ENCODE measurements at places on chromosomes 11 and 22.

DNA sequence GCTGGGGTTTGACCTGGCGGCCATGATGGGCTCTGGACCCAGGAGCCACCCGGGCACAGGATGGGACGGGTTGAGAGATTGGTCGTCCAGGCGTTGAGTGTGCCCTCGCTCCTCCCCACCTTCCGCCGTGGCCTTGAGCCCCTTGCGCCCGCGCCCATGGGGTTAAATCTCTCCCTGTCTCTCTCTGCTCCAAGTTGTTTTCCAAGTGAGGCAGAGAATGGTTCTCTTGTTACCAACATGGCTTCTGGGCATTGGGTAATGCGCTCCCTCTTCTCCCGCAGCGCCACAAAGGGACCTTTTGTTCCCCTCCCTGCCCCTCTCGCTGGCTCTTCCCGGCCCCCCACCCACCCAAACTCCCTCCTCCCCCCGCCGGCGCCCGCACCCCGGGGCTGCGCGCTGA, 18.8 kb upstream of the PICK1 start:
- DNase-seq, result no peak

DNA sequence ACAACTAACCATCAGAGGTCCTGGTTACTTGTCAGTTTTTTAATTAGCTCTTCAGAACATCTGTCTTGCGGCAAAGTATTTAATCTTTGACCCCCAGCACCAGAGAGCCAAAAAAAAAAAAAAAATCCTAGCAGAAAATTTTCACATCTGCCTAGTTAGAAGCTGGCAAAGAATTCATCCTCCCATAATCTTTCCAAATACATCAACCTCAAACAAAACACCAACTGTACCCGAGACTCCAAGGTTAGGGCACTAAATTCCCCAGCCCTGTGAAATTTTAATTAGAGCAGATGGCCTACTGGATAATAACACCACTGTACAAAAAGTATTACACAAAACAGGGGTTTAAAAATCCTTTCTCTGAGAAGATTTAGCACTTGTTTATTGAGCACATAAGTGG, 55.7 kb downstream of the RAB38 start:
- no peak for DNase-seq

DNA sequence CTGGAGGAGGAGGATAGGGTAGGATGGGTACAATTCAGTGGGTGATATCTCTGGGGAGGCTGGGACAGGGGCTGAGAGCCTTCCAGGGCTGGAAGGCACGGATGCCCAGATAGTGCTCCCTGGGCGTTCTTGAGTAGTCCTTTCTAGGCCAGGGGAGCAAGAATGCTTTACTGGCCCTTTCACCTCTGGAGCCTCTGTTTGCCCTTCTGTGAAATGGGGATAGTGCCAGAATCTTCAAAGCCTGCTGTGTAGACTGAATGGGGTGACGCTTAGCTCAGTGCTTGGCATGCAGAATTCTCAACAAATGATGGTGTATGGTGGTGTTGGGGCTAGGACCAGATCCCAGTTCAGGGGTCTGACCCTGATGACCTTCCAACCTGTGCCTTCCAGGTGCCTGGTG, 7.7 kb downstream of the MTFP1 start:
- DNase-seq, result no peak

DNA sequence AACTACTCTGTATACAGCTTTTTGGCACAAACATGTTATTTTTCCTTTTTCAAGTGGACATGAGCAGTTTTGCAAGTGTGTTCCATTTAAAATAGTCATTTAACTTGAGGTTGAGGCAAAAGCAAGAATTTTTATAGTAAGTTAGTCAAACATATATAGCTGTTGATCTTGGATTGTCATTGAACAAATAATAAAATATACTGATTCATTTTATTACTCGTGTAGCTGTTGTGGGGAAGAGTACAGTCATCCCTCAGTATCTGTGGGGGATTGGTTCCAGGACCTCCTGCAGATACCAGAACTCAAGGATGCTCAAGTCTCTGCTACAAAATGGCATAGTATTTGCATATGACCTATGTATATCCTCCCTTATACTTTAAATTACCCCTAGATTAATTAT, 45.3 kb downstream of the EXT2 start:
- DNase-seq, result no peak

DNA sequence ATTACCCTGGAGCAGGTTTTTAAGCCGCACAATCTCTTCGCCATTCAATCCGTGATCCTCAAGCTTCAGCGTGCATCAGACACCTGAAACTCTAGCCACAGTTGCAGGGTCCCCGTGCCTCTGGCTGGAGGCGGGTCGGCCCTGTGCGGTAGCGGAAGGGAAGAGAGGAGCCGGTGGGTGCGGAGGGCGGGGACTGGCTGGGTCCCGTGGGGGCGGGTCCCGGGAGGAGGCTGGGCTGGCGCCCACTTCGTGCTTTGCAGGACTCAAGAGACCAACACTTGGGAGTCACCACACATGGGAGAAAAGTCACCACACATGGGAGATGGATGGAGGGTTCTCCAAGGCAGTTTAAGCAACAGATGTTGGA, 772 bp downstream of the C22orf15 start:
- DNase-seq, result no peak

GRCh38 chr22:22021162-22021750, 38.7 kb upstream of the TOP3B start:
- DNase-seq, result no peak

DNA sequence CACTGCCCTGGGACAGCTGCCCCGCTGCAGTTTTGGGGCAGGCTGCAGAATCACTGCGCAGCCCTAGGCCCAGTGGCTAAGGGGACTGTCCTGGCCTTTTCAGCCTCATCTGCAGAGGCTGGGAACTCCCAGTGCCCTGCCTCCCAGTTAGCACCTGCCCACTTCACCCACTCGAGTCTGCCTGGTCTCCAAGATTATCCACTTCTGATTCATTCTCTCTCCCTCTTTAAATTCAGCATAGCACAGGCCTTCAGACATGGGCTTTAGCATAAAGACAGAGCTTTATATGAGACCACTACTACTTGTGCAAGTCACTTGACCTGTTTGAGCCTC, 8.9 kb downstream of the DAGLA start:
- no peak for DNase-seq

DNA sequence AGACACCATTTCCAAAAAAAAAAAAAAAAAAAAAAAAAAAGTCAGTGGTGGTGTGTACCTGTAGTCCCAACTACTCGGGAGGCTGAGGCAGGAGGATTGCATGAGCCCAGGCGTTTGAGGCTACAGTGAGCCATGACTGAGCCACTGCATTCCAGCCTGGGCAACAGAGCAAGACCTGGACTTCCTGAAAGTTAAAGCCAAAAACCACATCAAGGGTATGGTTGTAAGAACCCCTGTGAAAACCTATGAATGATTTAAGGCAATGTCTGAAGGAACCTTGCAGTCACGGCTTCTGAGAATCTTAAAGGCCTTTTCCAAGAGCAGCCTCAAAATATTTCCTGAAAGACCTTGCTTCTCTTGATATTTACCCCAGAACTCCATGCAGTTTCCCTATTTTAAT, 30.5 kb upstream of the MSANTD2 start:
- no peak for DNase-seq

DNA sequence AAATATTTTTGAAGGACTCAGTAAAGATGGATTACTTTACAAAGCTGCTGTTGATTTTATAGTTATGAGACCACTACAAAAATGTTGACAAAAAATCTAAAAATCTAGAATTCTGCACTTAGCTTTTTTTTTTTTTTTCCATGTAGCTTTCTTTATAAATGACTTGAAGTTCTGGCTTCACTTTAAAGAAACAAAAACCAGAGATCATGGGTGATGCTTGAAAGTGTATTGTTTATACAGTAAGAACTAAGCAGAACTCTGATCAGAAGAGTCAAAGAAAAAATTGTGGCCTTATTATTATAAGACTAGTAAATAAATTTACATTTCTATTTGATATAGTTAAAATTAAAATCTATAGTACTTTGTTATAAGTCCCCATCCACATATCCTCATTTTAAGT, 301.7 kb downstream of the BLID start:
- DNase-seq, result no peak

- no peak for DNase-seq
These were observed at the start of gene ZFTA for GRCh38 chr11:63768237-63769041. Gene ZFTA (minus strand): TSS chr11:63768775. CDS start chr11:63768622, 153 bp downstream.
